ENCODE measurements at places on chromosomes 13 and 19. TPM values are rescaled to one million over a fixed set of nuclear protein-coding genes. Genes with fewer than 3 reads are reported as not detected.

RFXAP gene
- total RNA-seq: 3.7 TPM

FFAR3 gene
- total RNA-seq: not detected

MIDN gene
- 50.3 TPM for total RNA-seq

C1QTNF9 gene
- 0.10 TPM for total RNA-seq

TNNI3 gene
- 11.6 TPM for total RNA-seq

F7 gene
- total RNA-seq: 0.28 TPM

SEMA6B gene
- total RNA-seq: 43.0 TPM

ZNF835 gene
- not detected for total RNA-seq

C1QTNF9B gene
- not detected for total RNA-seq

MYO1F gene
- 4.5 TPM for total RNA-seq

ZFP82 gene
- total RNA-seq: 7.3 TPM

ZNF665 gene
- total RNA-seq: 4.0 TPM

ACP5 gene
- total RNA-seq: 3.7 TPM

FXYD3 gene
- total RNA-seq: not detected

SHISA7 gene
- 0.04 TPM for total RNA-seq

PLIN3 gene
- total RNA-seq: 95.2 TPM

VMAC gene
- 2.1 TPM for total RNA-seq

TMC4 gene
- 2.8 TPM for total RNA-seq

ARMC6 gene
- 69.4 TPM for total RNA-seq

MBD3L2 gene
- not detected for total RNA-seq

SIGLEC8 gene
- total RNA-seq: not detected

KIR3DL1 gene
- not detected for total RNA-seq

MYPOP gene
- total RNA-seq: 2.9 TPM

TJP3 gene
- total RNA-seq: 10.7 TPM

PSG6 gene
- not detected for total RNA-seq

PRR20A gene
- not detected for total RNA-seq

OR7A5 gene
- total RNA-seq: not detected

RASIP1 gene
- 4.6 TPM for total RNA-seq

CACNG6 gene
- 0.78 TPM for total RNA-seq

CBARP gene
- 6.7 TPM for total RNA-seq

TM9SF2 gene
- 88.8 TPM for total RNA-seq

MEIOSIN gene
- not detected for total RNA-seq

TBXA2R gene
- 0.45 TPM for total RNA-seq

RASA3 gene
- total RNA-seq: 16.5 TPM

ZNF17 gene
- 11.9 TPM for total RNA-seq

TPGS1 gene
- 13.7 TPM for total RNA-seq

PRR36 gene
- total RNA-seq: 0.14 TPM

CDC16 gene
- 31.1 TPM for total RNA-seq

ITPKC gene
- total RNA-seq: 14.0 TPM

ZNF112 gene
- 3.4 TPM for total RNA-seq

ZNF524 gene
- 11.2 TPM for total RNA-seq

GIPC3 gene
- 0.11 TPM for total RNA-seq

SPART gene
- total RNA-seq: 61.0 TPM

LSM7 gene
- total RNA-seq: 320 TPM

IGFL2 gene
- 0.17 TPM for total RNA-seq

SIGLEC12 gene
- total RNA-seq: not detected

ZNF823 gene
- total RNA-seq: not detected

EDDM13 gene
- not detected for total RNA-seq

TGFBR3L gene
- not detected for total RNA-seq

ARL11 gene
- total RNA-seq: 0.37 TPM

PLPPR3 gene
- 53.8 TPM for total RNA-seq
